CD4-positive, alpha-beta T cell treated with Interleukin-6 at 100 ng/mL for 8 hours (primary cell): ENCODE measurements at places on chromosomes 12 and 14.

GRCh38 chr14:71883094-71883493 lies 49.1 kb upstream of the RGS6 start:
- DNase-seq = no peak

DNA sequence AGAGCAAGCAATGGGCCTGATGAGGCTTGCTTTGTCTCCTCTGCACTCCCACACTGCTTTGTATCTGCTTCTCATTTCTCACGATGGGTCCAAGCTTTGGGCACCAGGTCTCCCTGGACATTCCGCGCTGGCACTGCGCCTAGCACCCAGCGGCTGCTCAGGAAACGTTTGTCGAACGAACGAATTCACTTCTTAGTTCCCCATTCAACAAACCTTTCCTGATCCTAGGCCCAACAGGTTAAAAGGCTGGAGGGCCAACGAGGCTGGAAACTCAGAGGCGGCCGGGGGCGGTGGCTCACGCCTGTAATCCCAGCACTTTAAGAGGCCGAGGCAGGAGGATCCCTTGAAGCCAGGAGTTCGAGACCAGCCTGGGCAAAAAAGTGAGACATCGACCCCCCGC lies 1.0 kb upstream of the GLRX5 start:
- DNase-seq = no peak

- DNase-seq = no peak
These were observed 239.8 kb downstream of the RBM19 start for GRCh38 chr12:113726254-113726819.

GRCh38 chr14:102957222-102957621 lies 34.8 kb downstream of the AMN start:
- DNase-seq = no peak

DNA sequence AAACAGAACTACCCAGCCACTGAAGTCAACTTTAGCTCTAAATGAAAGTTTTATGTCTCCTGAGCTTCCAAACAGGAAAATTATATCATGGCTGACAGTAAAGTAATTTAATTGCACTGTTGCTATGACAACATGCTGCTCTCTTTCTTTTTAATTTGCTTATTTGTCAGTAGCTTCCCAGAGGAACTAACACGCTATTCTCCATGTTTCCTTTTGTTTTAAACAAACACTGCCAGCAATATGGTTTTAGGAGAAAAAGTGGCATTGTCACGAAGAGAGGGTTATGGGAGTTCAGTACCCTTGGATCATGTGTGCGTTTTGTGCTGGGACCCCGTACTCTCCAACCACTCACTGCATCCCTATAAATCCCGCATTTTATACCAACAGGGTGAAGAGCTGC lies 1.9 kb downstream of the FOXN3 start:
- no peak for DNase-seq

DNA sequence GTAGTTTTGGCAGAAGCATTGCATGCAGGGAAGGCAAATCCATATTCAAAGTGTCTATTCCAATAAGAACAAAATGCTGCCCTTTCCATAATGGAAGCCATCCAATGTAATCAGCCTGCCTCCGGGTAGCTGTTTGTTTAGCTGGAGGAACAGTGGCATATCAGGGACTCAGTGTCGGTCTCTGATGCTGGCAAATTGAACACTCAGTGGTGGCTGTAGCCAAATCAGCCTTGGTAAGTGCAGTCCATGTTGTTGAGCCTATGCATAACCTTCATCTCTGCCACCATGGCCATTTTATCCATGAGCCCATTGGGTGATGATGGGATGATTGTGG lies 147.8 kb upstream of the MAX start:
- no peak for DNase-seq

GRCh38 chr12:56537546-56537945 lies 15.9 kb downstream of the RBMS2 start:
- no peak for DNase-seq

DNA sequence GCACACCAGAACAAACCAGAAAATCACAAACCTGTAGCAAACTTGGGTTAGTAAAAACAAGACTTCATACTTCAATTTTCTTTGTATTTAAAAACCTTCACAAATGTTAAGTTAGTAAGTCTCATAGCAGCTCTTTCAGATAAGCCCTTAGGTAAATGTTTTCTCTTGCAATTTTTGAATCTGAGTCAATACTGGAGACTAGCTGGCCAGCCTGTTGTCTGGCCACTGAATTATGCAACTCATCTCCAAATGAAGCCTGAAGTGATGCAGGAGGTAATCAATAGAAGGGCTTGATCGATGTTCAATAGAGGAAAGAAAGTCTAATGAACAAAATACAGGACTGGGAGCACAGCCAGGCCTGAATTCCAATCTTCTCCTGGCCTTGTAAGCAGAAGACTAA lies 465.2 kb downstream of the LRIG3 start:
- DNase-seq = no peak

- no peak for DNase-seq
These were observed 222.7 kb downstream of the MSRB3 start for GRCh38 chr12:65501093-65501621.

- no peak for DNase-seq
These were observed 142.3 kb downstream of the RIMBP2 start for GRCh38 chr12:130573766-130574165.

- DNase-seq = no peak
These were observed 6.2 kb downstream of the EIF2S3B start for GRCh38 chr12:10511756-10512355.

- DNase-seq = no peak
These were observed 257.4 kb downstream of the ZFP36L1 start for GRCh38 chr14:68535404-68536017.

DNA sequence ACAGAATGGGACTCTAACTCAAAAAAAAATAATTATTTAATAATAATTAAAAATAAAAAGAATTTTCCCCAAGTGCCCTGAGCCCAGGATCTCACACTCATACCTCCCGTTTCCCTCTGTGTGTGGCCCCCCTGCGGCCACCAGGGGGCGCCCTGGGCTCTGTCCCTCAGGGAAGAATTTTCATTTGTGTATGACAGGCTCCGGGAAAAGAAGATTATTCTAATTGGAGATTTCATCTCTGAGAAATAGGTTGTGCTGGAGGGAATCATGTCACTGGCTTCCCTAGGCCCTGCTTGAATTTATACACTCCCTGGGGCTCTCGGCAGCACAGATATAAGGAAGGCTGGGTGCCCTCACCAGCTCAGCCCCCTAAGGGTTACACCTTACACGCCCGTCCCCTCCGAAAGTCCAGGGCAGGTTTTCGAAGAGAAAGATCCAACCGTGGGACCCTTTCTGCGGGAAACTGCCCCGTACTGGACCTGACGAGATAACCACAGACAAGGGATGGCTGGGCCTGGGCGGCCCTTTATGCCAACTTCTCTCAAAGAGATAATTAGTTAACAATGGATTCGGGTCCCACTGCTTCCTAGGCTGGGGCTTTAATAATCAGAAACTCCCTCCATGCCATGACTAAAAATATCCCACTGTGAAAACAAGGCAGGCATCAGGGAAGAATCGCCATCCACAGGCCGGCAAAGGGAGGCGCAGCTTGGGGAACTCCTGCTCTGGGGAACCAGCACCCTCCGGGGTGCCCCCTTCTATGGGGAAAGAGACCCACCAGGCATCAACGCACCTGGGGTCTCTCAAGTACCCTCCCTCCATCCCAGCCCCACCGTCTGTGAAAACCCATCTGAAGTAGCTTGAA lies 80.7 kb downstream of the KDM2B start:
- peak; percentile 66 for DNase-seq

DNA sequence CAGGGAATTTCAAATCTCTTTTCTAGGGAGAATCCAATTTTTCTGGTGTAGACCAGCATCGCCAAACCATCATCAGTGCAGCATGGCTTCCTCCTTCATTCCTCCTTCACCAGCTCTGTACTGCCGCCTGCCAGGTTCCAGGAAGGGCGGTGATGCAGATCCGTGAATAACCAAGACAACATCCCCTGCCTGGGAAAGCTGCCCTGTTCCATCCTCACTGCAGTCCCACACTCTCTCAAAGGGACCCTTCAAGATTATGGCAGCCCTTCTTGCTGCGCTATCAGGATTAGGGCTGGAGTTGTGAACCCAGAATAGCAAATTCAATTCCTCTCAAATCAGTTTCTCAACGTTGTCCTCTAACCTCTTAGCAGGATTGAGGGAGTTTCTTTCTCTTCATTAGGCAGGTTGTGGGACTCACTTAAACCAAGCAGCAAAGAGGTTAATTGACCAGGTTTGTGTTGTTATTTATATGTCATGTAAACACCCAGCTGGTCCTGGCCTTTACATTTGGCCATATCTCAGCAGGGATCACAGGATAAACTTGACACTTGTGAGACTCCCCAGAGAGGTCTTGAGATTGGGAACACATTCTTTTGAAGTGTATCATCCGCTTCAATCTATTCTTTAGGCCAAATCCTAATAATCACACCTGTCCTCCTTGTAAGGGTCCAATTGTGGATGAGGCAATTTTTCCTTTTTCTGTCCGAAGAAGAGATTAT lies 26.2 kb downstream of the TMEM30B start:
- no peak for DNase-seq

DNA sequence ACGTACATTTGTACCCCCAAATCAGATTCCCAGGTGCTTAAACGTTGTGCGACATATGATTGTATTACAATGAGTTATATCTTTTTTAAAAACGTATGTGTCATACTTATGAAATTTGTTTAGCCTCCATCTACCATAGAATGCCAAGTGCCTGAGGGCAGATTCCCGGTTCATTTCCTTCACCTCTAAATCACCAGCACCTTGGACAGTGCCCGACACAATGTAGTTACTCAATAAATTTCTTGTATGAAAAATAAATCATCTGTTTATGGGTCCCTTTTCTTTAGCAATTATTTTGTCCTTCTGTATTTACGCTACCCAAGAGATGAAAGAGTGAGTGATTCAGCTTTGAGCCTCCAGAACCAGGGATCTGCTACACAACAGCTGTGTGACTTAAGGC lies 157.4 kb downstream of the TBX5 start:
- DNase-seq = no peak
